ENCODE measurements at places on chromosomes 4 and X.

DNA sequence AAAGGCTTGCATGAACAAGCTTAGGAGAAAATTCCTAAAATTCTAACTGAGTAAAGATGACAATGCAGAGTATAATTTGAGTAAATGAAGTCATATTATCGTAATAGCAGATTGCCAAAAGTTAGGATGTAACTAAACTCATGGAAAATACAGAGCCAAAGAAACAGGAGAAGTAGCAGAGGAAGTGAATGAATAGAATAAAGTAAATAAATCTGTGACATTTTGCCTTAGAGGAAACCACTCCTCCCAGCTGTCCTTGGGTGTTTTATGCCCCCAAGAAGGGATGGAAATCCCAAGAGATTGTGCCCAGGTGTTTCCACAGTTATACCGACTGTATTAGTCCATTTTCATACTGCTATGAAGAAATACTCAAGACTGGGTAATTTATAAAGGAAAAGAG, 1.9 kb upstream of the BMX start:
- DNase-seq: no peak

GRCh38 chr4:113827285-113827684, 65.7 kb upstream of the CAMK2D start:
- no peak for DNase-seq

DNA sequence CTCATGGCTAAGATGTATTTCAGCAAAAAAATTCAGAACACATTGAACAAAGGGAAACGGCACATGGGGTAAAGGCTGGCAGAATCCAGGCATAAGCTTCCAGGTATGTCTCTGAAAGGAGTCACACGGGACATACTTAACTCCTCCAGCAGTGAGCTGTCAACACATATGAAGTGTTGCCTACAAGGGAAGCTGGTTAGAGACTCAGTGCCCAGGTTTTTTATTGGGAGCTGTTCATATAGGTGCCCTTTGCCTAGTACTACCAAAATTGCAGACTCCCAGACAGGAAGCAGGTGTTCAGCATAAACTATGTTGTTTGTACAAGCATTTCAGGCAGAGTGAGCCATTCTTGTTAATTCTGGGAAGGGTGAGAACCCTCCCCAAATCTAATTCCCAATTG, 77.4 kb upstream of the PUDP start:
- no peak for DNase-seq

DNA sequence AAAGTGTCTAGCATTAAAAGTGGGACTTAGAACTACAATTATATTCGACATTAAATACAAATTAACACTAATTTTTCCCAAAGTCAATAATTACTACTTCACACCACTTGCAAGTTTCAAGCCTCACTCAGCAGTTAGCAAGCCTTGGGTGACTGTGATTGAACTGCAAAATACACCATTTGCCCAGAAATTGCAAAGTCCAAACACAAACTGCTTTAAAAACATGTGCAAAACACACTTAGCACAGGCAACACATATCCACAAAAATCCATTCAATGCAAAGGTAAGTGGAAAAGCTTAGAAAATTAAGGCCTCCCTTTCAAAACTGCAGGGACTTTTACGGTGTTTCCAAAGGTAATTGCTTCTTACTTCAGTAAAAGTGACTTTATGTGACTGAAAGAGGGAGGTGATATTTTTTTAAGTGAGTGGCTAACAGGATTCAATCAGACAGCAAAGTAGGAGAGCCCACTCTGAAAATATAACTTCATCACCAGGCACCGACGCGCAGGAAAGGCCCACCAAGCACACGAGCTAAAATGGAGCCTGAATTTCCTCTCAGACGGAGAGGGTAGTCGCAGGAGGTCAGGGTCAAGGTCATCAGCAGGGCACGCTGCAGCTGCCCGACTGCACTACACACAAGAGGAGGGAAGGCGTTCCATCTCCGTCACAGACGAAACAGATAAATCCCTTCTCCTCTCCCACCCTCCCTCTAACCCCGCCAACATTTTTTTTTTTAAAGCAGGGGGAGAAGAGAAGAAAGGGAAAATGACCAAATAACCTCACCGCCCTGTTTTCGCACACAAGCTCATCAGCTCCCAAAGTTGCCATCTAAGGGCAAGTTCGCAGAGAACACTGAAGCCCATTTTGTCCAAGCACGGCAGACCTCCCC, 3.1 kb downstream of the ZNF827 start:
- DNase-seq: no peak

- no peak for DNase-seq
Measured at GRCh38 chr4:98094118-98094517, 49.2 kb downstream of the STPG2 start.

GRCh38 chrX:133792198-133792953, 193.0 kb downstream of the GPC3 start:
- DNase-seq: no peak

- DNase-seq: no peak
Measured at GRCh38 chr4:84403656-84404055, 95.4 kb downstream of the NKX6-1 start.

DNA sequence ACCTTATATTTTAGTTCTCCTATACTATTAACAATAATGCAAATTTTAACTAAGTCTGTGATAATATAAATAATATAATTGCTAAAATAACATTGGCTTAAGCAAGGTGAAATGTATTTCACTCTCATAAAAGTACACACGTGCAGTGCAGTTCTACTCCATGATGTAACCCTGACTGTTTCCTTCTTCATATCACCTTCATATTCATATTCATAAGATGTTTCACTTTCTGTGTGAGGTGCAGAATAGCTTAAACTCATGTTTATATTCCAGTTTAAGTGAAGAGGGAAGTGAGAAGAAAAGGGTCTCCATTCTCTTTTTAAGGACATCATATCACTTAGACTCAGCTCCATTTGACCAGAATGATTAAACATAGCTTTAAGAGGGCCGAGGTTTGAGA, 1810.0 kb upstream of the PCDH10 start:
- DNase-seq: no peak

GRCh38 chr4:127849505-127850234, 31.0 kb upstream of the PLK4 start:
- DNase-seq: no peak

DNA sequence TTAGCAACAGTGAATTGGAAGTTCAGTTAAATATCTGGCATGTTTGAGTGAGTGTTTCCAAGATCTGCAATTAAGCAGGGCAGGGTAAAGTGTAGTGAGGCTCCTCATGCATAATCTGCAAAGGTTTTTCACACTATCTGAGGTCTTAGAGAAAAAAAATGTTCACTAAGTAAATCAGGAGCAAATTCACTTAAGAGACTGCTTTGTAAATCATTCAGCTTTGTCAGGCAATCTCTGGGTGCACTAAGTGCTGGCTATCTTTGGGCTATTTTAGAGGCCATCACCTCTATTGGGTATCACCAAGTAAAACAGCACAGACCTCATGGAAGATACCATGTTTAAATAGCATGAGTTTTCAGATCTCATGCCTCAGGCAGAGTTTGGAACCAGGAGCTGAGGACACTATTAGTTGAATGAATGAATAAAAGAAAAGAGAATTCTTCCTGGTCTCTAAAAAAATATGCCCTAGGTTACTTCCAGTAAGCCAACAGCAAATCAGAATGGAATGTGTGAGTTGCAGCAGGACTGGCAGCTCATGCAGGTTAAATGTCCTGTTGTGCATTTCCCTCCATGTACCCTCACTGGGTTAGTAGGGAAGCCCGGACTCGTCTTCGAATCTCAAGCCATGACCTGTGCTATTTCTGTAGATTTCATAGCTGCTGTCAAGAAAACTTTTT, 195.3 kb downstream of the KCNIP4 start:
- no peak for DNase-seq

DNA sequence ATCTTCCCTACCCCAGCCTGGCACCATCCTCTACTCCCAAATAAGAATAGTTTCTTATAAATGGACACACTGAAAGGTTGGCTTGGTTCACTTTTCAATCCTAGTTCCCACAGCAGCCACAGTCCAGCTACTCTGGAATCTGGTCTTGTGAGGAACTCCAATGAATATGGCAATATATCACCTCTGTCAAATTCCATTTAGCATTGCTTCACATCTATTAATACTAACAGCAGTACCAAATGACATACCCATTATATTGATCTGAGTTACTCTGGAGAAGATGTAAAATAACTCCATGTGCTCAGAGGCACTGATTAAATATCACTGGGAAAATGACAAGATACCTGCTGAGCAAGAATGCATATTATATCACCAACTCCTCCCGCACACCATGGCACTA, 8.6 kb downstream of the OPHN1 start:
- DNase-seq: no peak

- DNase-seq: no peak
Measured at GRCh38 chr4:151000747-151001429, 14.2 kb downstream of the LRBA start.

GRCh38 chr4:121154103-121154515, 10.0 kb downstream of the TNIP3 start:
- no peak for DNase-seq

DNA sequence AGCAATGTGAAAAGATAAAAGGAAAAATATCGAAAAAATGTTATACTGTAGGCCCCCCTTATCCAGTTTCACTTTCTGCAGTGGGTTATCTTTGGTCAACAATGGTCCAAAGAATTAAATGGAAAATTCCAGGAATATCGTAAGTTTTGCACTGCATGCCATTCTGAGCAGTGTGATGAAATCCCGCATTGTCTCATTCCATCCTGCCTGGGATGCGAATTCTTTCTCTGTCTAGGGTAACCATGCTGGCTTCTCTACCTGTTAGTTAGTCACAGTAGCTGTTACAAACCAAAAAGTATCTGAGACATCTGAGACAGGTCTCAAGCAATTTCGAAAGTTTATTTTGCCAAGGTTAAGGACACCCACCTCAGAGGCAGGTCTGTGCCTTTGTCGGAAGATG, 170.3 kb downstream of the COX18 start:
- DNase-seq: no peak

DNA sequence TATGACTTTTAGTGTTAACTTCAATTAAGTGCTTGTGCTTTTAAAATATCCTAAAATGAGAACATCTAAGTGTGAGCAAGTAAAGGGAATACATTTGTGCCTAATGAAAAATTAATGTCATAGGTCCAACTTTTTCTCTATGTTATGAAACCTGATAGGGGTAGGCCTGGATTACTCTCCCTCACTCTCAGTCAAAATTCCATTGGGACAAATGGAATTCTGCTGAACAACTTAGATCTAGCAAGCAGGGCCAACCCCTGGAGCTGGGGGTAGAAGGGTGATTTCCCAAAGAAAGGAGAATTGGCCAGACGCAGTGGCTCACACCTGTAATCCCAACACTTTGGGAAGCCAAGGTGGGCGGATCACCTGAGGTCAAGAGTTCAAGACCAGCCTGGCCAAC, 67.4 kb downstream of the EDNRA start:
- DNase-seq: no peak

GRCh38 chr4:177385576-177386277, 56.5 kb downstream of the AGA start:
- no peak for DNase-seq

DNA sequence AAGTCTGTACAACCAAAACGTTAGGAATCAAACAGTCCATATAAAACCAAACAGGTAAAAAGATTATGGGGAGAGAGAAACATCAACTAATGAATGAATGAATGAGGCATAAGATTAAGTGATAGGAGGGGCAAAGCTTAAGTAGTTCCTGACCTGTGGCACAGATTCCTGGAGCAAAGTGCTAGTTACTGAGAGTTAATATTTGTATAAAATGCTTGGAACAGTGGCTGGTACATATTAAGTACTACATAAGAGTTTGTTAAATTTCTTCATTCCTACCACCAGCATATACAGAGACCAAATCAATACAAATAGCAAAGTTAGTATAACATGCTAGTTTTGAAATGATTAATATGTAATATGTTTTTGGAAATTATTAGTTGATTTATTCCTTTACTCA, 363.7 kb downstream of the ADAM29 start:
- DNase-seq: no peak

- no peak for DNase-seq
Measured at GRCh38 chrX:123771449-123772064, 38.7 kb upstream of the THOC2 start.

GRCh38 chrX:11640089-11640488, 25.6 kb downstream of the ARHGAP6 start:
- no peak for DNase-seq

GRCh38 chrX:12919051-12919450, 12.6 kb downstream of the TLR8 start:
- DNase-seq: no peak

GRCh38 chrX:40127052-40127451, 29.3 kb upstream of the BCOR start:
- DNase-seq: no peak

- DNase-seq: no peak
Measured at GRCh38 chr4:6468376-6468775, 4.0 kb downstream of the PPP2R2C start.

- no peak for DNase-seq
Measured at GRCh38 chr4:7358100-7358735, 76.5 kb downstream of the PSAPL1 start.

- DNase-seq: no peak
Measured at GRCh38 chrX:40267334-40268187, 169.8 kb upstream of the BCOR start.

DNA sequence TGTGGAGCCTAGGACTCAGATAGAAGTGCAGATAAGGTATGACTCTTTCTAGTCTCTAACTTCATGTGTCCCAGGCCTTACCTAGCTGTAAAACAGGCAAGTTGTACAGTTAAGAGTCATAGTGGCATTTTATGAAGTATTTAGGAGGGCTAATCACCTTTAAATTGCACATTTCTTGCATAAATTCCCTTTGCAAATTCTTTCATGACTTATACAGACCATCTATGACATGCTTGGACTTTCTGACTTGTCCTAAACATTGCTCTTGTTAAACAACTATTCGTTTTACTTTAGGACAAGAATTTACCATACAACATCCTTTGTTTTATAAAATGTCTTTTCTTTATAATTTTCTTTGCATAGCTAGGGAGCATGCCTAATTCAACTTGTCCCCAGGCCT, 7.8 kb upstream of the RRAGB start:
- no peak for DNase-seq

DNA sequence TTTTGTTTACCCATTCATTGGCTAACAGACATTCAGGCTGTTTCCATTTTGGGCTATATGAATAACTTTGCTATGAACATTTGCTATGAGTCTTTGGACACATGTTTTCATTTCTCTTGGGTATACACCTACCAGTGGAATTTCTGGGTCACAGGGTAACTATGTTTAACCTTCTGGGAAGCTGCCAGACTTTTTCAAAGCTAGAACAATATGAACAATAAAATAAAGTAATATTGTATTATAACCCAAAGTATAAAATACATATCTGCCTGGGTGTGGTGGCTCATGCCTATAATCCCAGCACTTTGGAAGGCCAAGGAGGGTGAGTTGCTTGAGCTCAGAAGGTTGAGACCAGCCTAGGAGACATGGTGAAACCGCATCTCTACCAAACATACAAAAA, 90.6 kb downstream of the DLG3 start:
- DNase-seq: no peak

GRCh38 chrX:79270401-79270800, 96.7 kb downstream of the ITM2A start:
- peak; percentile 45 for DNase-seq

DNA sequence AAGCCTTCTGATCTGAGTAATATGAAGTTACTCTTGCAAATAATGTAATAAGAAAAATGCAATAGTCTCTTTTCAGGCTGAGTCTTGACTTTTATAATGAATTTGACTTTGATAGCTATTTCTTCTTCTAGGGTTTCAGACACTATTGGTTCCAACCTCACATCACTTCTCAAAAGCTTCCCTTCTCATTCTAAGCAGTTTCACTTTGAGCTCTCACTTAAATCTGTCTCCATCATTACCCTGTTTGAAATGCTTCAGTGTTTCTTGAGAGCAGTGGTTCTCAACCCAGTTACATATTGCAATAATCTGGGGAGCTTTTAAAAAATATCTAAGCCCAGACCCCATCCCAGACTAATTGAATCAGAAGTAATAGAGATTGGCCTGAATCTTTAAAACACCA, 40.5 kb upstream of the BMP2K start:
- DNase-seq: no peak
